Skeletal muscle cell (primary cell): ENCODE measurements at places on chromosomes 4 and X.

- no peak for DNase-seq
These were observed 282.1 kb downstream of the SHOX start for GRCh38 chrX:912677-913076.

- no peak for DNase-seq
These were observed 3.9 kb upstream of the HAUS3 start for GRCh38 chr4:2245787-2246275.

- DNase-seq, result no peak
These were observed 15.8 kb downstream of the CAMK2D start for GRCh38 chr4:113745711-113746110.

DNA sequence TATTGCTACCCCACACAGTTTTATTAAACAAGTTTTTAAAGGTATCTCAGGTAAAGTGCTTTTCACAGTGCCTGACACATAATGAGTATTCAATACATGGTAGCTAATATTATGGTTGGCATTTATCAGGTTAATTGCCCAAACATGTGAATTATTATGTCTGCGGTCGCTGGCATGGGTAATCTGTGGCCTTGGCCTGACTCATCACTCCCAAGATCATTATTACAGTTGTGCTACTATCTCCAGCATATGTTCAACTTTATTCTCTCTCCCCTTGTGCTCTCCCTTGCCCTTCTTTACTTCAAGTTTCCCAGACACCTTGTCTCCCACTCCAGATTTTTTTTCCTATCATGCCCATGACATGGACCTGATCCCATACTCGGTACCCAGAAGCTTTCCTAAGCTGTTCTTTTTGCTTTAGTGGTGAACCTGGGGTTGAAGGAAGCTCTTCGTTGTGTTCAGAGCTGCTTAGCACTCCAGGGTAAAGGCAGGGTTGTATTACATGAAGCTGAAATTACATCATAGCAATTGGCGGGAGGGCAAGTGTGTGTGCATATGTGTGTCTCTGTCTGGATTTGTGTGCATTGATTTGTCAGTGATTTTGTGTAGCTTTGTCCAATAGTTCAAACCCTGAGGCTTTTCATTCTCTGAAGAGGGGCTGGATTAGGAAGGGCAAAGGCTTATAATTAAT, 176.5 kb upstream of the NRK start:
- no peak for DNase-seq

- no peak for DNase-seq
These were observed 195.0 kb upstream of the HS3ST1 start for GRCh38 chr4:11623726-11624037.

GRCh38 chr4:158787709-158788475, 19.1 kb downstream of the FNIP2 start:
- peak; percentile 81 for DNase-seq

GRCh38 chrX:130857207-130857606, 45.8 kb downstream of the ENOX2 start:
- DNase-seq, result no peak

- no peak for DNase-seq
These were observed 228.4 kb downstream of the SPRY1 start for GRCh38 chr4:123624959-123625358.

DNA sequence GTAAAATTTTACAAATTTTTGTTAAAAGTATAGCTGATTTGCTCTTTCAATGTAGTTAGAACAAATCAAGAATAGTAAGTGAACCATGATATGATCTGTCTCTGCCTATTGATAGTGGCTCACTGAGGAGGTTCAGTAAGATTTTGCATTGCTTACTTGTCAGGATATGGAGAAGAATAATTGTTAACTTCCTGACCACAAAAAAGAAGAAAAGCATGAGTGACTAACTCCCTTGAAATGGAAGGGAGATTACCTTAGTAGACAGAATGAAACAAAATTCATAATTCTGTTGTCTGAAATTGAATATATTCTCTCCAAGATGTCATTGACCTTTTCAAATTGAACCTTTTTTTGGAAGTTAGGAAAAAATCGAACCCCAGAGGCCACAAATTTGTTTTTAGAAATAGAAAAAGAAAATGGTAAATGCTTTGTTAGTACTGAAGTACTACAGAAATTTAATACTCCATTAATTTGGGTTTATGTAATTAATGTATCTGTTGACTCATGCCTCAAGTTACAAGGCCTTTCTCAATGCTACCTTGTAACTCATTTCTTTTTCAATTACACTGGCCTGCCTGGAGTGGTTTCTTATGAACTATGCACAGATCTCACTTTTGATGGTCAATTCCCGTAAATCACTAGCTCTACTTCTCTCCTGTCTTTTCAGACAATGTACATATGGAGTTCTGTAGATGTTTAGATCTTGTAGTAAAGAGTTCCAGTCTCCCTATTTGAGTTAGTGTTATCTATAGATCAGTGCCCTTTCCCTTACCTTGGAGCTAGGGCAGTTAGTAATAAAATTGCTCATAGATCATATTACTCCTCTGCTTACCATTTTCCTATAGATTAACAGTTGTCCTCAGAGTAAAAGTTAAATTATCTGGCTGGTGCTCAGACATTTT, 139.3 kb downstream of the TLL1 start:
- DNase-seq, result no peak

GRCh38 chr4:100581337-100581736, 63.5 kb upstream of the EMCN start:
- no peak for DNase-seq
